ENCODE measurements at places on chromosomes 4 and X.

- DNase-seq = no peak
Observed at GRCh38 chr4:170005472-170005871, 20.7 kb downstream of the MFAP3L start.

- no peak for DNase-seq
Observed at GRCh38 chr4:38889143-38889542, 21.5 kb downstream of the FAM114A1 start.

DNA sequence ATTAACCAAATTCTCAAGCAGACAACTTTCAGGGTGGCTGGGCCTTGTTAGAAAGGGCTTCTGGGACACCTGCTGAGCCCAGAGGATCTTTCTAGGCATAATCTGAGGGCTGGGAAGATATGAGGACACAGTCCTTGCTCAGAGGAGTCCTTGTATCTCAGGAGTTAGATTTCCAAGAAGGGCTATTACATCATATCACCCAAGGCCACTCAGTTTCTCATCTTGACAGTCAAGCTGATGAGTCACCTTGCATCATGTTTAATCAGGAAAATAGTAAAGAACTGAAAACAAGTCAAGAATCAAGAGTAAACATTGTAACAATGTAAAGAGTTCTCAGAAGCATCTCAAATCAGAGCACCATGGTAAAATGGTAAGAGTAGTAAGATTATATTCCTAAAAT lies 4.0 kb downstream of the PCYT1B start:
- DNase-seq = no peak

DNA sequence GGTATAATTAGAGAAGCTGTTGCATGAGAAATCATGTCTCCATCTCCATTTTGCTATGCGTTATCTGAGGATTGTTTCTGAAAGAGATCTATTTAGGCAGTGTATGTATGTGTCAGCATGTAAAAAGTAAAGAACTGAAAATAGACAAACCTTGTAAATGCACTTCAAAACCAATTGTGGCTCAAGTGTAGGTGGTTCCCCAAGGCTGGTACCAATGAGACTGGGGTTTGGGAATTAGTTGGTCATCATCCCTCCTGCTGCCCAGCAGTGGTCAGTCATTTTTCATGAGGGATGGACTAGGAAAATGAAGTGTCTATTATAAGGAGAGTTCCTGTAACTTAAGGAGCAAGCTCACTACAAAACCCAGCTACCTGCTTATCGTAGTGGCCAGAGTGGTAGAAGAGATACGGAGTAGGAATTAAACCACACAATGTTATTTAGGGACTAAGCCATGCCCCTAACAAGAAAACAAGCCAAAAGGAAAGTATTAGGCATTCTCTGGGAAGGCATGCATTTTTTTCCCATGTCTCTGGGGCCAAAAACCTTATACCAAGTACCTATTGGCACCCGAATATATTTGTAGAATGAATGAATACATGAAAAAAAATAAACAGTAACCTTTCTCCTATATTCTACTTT lies 259.0 kb downstream of the CHIC1 start:
- no peak for DNase-seq

DNA sequence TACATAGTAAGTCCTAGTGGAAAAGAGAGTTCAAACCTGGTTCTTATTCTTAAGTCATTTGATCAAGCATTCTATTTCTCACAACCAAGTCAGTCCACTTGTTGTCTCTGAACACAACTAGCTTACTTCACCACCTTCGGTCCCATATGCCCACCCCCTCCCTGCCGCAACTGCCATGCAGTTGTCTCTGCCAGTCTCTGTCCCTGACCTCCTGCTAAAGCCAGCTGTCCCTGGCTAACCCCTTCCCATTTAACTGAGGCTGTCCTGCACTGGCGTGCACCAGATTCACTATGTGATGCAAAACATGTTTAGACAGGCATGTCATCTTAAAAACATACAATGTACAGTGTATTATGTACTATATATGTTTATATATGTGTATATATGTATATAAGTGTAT lies 12.7 kb downstream of the FRAS1 start:
- no peak for DNase-seq

DNA sequence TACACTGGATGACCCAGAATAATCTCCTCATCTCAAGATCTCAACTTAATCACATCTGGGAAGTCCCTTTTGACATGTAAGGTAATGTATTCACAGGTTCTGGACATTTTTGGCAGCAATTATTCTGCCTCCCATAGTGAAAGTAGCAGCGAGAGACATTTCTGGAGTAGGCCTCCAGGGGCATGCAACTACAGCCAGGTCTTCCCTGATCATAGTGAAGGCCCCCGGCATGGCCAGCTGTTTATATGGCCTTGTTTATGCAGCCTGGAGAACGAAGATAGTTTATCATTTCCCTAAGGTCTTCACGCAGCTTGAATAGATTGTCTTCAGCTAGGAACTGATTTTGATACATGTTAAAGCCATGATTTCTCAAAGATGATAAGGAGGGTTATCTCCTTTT lies 139.9 kb downstream of the RNF150 start:
- no peak for DNase-seq

DNA sequence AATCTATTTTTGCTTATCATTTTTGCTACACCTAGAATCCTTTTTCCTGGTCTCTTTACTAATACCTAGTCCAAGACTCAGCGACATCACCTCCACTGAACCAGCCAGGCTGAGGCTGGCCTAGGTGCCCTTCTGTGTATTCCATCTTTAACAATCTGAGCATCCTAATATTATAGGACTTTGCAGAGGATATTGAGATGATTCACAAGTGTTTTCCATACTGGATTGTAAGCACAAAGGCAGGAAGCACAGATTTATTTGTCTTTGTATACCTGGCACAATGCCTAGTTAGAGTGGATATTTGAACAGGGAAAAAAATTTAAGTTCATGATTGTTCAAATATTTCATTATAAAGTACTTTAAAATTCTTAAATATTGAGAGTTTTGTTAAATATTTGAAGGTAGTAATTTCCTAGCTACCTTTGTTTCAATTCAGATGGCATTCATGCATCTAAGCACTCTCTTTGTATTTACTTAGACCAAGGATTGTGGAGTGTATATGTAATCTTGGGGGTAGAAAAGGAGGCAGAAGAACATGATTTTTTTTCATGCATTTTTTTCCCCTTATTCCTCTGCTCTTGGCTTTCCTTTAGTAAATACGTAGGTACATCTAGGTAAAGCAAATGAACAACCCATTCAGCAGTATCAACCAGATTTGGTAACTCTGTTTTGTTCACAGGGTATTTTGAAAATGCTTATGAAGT lies 18.4 kb downstream of the SMARCA5 start:
- DNase-seq = no peak
